ENCODE measurements at places on chromosomes 2 and 18. TPM values are rescaled to one million over a fixed set of nuclear protein-coding genes. Genes with fewer than 3 reads are reported as not detected.

DNA sequence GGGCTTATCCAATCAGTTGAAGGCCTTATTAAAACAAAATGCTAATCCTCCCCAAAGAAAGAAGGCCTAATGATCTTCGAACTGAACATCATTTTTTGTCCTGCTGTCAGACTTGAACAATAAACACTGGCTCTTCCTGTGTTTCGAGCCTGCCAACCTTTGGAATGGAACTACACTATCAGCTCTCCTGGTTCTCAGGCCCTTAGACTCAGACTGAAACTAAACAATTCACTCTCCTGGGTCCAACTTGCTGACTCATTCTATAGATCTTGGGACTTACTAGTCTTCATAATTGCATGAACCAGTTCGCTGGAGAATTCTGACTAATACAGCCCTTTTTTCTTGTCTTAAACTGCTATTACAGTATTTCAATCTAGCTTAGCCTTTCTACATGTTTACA lies 235.2 kb downstream of the LNPK start:
- no peak for DNase-seq

GRCh38 chr18:6004683-6005082 lies 109.4 kb upstream of the TMEM200C start:
- no peak for DNase-seq

- DNase-seq = no peak
Measured at GRCh38 chr2:222268311-222268990, 30.3 kb downstream of the PAX3 start.

DNA sequence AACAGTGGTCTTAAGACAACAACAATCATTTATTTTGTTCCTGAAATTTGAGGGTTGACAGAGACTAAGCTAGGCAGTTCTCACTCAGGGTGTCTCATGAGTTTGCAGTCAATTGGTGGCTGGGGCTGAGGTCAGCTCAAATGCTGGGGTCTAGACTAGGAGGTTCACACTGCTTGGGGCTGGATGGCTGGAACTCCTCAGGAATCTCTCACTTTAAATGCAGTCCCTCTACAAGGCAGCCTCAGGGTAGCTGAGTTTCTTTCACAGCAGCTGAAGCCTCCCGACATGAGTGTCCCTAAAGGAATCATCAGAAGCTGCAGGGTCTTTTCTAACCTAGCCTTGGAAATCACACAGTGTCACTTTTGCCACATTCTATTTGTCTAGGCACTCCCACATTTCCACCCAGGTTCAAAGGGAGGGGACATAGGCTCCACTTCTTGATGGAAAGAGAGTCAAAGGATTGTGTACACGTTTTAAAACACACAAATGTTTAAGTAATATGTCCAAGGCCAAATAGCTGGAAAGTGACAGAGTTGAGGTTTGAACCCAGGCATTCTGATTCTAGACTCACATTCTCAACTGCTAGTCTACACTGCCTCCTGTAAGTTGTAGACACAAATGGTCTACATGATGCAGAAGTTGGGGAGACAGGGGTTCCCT lies 133.8 kb downstream of the ZFP36L2 start:
- no peak for DNase-seq

DNA sequence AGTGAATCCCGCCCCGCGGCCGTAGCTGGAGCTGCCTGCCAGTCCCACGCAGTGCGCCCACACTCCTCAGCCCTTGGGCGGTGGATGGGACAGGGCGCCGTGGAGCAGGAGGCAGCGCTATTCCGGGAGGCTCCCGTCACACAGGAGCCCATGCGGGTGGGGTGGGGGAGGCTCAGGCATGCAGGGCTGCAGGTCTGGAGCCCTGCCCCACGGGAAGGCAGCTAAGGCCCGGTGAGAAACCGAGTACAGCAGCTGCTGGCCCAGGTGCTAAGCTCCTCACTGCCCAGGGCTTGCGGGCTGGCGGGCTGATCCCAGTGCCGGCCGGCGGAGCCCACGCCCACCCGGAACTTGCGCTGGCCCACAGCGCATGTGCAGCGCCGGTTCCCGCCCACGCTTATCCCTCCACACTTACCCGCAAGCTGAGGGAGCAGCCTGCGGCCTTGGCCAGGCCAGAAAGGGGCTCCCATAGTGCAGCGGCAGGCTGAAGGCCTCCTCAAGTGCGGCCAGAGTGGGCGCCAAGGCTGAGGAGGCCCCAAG lies 1152.8 kb upstream of the CELF4 start:
- no peak for DNase-seq

DNA sequence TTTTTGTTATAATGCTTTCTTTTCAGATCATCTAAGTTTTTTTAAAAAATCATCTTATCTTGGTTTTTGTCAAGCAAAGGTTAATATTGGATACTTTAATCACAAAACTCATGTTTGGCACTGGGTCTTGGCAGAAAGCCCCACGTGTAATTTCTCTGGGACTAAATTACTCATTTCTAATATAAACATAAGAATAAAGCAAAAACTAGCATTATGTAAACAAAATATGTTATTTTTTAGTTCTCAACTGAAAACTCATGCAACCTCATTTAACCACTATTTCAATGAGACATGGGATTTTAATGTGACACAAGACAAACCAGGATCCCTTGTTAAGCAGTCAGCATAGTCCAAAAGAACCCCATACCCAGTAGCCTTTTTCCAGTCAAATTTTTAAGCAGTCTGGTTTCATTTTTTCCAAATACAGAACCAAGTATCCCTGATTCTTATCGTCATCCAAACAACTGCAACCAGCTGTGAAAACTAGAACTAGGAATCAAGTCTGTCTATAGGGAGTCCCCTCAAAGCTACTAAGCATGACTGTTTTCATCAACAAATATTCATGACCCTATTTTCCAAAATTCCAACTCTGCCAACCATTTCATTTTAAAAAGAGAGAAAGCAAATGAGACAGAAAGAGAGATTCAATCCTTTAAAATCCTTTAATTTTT lies 27.1 kb downstream of the PID1 start:
- no peak for DNase-seq

DNA sequence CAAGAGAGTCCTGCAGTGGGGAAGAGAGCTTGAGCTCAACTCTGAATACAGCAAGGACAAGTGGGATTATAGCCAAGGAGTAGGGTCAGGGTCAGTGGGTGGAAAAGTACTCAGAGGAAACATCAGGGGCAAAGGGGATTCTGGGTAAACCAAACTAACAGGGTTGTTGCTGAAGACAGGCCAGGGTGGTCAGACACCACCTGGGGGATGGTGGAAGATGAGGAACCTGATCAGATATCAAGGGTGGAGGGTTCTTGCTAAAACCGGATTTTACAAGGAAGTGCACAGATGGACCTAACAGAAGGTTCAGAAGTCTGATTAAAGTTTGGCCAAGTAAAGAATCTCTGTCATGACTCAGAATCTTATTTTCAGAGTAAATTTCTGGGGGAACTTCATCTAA lies 16.5 kb downstream of the OSBPL1A start:
- no peak for DNase-seq

GRCh38 chr2:112229348-112229747 lies 25.5 kb downstream of the ZC3H8 start:
- no peak for DNase-seq

- no peak for DNase-seq
Measured at GRCh38 chr2:133438026-133438425, 130.2 kb downstream of the NCKAP5 start.

DNA sequence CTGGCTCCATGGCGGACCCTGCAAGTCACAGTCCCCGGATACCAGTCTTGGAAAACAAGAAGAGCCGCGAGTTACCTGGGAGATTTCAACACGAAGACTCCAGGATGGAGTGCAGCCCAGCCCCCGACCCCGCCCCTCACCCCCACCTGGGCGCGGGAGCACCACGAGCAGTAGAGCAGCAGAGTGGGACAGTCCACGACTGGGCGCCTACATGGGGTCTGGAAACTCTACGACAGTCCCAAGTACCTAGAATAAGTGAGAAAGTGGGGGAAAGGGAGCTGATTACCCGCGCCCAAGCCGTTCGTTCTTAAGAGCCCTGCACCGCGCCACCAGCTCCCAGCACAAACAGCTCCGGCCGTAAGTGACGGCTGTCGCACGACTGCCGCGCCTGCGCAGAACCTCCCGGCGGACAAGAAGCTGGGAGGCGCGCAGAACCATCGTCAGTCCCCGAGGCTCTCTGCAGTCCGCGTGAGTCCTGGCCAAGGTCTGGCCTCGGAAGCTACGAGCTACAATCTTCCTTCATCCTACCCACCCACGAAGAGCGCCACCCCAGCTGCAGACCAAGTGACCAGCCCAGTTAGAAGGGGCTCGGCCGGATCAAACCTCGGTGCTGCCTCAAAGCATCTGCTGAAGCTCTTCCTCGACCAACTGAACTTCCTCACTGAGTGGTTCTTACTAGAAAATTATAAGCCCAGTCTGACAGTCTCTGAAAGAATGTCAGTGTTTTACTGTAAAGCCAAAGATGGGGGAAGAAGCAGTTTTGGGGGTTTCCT lies at the start of gene DPY30:
Gene DPY30, minus strand, starts transcription at position 359 of the 773 bp plus-strand sequence. Its CDS starts 349 bp downstream, at position 10.
- peak; percentile 84 for DNase-seq

- no peak for DNase-seq
Measured at GRCh38 chr2:142150453-142150852, 19.6 kb upstream of the LRP1B start.

GRCh38 chr2:170321526-170321925 lies 143.6 kb downstream of the MYO3B start:
- no peak for DNase-seq

DNA sequence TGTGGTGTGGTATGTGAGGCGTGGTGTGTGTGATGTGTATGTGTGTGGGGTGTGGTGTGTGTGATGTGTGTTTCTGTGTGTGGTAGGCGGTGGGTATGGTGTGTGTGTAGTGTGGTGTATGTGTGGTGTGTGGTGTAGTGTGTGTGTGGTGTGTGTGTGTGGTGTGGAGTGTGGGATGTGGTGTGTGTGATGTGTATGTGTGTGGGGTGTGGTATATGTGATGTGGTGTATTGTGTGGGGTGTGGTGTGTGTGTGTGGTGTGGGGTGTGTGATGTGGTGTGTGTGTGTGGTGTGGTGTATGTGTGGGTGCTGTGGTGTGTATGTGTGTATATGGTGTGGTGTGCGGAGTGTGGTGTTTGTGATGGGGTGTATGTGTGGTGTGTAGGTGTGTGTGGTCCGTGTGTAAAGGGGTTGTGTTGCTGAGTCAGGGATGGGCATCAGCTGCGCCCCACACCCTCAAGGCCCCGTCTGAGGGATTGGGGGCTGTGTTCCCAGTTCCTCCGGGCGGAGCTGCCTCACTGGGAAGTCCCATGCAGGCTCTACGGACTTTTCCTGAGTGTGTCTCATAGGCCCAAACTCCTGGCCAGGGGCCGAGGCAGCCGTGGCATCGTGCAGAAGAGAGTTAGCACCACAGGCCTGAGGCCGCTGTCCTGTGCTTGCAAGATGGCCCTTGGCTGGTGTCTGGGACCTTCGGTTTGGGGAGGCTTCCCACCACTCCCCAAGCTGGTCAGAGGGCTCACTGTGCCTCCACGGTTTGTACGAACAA lies 18.2 kb upstream of the ARL4C start:
- DNase-seq = no peak

DNA sequence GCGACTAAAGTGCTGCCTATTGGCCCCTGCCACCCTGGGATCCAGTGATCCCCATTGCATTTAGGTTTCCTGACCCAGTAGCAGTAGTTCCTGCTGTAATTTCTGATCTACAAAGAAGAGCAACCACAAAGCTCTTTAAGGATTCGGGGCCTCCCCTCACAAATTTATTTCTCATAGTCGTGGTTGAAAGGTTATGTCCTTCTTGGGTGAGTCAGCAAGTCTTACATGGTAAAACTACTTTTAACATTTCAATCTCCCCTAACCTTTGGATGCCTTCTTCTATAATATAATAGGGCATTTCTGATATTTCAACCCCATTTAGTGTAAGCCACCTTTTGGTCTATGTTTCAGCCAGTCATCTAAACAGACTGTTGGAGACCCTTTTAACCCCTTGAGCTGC lies 14.9 kb downstream of the PIKFYVE start:
- DNase-seq = no peak

DNA sequence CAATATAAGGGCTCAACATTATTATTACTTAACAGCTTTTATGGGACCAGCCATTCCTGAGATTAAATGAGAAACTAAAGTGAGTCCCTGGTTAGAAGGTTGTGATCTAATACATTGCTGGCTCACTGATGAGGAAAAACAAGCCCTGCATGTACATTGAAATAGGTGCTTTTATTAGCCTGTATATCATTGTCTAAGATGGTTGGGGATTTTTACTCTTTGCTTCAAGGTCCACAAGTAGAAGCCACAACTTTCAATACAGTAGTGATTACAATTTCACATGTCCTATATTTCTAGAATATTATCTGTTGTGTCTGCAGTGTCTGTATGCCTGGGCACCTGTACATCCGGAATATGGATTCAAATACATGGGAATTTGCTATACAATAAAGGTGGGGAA lies 104.1 kb upstream of the FZD5 start:
- no peak for DNase-seq

- no peak for DNase-seq
Measured at GRCh38 chr2:234735829-234736228, 216.0 kb upstream of the SH3BP4 start.

DNA sequence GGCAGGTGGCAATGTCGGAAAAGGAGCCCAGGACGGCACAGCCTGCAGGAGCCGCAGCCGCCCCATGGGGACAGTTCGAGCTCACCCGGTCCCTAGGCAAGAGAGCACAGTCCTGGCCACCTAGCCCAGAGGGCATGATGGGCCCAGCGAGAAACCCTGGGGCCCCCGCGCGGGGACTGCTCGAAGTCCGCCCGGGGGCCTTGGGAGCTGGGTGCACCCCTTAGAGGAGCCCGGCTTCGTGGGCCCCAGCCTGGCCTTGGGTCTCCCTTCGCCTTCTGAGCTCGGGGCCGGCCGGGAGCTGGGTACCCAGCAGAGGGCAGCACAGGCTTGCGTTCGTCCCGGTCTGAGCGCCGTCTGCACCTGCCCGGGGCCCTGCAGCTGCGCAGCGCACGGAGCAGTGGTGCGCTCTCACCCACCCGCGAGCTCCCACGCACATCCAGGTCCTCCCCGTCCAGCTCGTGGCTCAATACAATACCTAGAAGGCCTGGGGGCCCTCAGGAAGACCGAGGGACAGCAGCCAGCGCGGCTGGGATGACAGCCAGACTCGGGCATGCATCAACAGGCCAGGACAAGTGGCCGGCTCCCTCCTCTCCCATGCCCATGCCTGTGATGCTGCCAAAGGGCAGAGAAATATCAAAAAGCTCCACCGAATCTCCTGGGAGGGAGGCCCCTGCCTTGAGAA lies 96.2 kb upstream of the ZNF532 start:
- no peak for DNase-seq

DNA sequence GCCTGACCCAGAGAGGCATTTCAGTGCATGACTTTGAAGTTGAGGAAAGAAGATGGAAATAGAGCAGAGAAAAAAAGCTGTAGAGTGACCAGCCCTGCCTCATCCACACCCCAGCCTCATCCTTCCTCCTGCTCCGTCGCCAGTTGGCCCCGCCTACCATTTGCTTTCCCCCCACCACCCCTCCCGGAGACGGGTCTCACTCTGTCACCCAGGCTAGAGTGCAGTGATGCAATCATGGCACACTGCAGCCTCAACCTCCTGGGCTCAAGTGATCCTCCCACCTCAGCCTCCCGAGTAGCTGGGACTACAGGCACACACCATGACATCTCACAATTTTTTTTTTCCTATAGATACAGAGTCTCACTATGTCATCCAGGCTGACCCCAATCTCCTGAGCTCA lies 200.8 kb downstream of the EPHA4 start:
- DNase-seq = no peak

TUBA4A gene
- total RNA-seq = 35.7 TPM

FAM237A gene
- not detected for total RNA-seq

CCDC141 gene
- total RNA-seq = 6.0 TPM

INHA gene
- total RNA-seq = 0.10 TPM

PAX8 gene
- total RNA-seq = 0.30 TPM

CNRIP1 gene
- 15.3 TPM for total RNA-seq

SP5 gene
- 1.8 TPM for total RNA-seq
